NCI-H2029 treated with DMSO at 0.1 percent for 48 hours (cell line): ENCODE measurements at places on chromosomes 1 and 21.

- no peak for DNase-seq
These were observed 10.5 kb upstream of the LAX1 start for GRCh38 chr1:203754455-203754864.

DNA sequence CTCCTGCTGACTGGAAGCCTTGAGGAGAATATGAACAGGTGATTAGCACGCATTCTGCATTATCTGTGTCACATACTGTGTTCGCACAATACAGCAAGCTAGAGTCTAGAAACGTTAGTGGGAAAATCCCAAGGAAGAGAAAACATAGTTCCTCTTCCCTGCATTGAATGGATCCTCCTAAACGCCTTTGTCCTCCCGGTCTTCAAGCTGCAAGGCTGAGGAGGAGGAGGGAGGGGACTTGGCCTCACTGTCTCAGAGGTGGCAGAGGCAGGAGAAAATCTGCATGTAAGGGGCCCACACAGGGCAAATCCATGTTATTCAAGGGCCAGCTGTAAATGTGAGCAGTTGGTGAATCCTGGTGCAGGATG lies 34.4 kb downstream of the WNT9A start:
- DNase-seq = no peak

- DNase-seq = peak; percentile 35
These were observed 2.8 kb upstream of the IGSF8 start for GRCh38 chr1:160101037-160101716.

DNA sequence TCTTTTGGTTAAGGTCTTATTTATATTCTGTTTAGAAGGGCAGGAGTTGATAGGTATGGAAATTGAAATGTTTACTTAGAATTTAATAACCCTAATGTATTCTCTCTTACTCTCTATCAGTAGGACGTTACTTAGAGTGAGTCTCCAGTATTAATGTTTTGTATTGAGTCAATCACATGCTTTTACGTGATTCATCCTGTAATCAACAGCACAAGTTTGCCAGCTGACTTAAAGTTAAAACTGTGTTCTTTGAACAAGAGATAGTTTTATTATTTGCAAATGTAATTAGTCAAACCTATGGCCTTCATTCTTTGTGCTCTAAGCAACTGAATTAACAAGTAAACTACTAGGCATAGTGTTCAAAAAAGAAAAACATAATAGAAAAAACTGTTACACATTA lies 57.3 kb downstream of the PKN2 start:
- no peak for DNase-seq

DNA sequence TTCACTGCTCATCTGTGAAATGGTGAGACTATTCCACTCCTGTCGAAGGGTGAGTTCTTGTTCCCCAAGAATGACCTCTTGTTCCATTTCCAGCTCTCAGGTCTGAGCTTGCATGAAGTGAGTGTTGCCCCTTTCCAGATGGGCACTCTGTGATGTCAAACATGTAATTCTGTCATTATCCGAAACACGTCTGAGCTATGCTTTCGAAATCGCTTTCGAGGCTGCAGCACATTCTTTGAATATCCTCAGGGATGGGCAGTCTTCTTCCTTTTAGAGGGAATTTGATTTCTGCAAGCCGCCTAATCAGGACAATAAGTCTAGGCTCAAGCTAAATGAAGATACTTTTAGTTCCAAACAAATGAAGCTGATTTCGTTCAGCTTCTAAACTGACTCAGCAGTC lies 15.1 kb downstream of the NFASC start:
- DNase-seq = no peak
